ENCODE measurements at places on chromosomes 2 and 18. TPM values are rescaled to one million over a fixed set of nuclear protein-coding genes. Genes with fewer than 3 reads are reported as not detected.

AFF3 gene
- total RNA-seq: 116 TPM

BOLL gene
- not detected for total RNA-seq

AGXT gene
- not detected for total RNA-seq

NEU2 gene
- total RNA-seq: not detected

NOP58 gene
- 74.7 TPM for total RNA-seq

SNRPD1 gene
- total RNA-seq: 10.4 TPM

SLC4A5 gene
- total RNA-seq: 2.1 TPM

FIGLA gene
- total RNA-seq: not detected

DNA sequence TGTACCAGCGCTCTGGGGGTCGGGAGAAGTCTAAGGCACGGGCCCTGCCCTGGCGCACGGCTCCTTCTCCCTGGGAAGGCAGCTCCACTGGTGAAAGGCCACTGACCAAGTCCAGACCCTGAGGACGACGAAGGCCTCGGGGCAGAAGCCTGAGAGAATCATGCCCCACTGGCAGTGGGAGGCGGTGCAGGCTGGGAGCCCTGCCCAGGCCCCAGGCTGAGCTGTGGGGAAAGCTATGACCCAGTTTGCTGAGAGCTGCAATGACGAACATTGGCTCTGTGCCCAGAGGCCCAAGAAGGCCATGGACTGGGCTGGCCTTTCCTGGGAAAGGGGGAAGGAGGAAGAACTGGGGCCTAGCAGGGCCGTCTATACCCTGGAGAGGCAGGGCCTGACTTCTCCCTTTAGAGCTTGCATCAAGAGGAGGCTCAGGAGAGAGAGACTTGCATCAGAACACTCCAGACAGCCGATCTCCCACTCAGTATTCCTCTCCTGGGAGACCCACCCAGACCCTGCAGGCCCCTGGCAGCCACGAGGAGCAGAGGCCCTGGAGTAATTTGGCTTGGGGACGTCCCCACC, 32.9 kb downstream of the HS1BP3 start:
- DNase-seq: peak; percentile 84

DNA sequence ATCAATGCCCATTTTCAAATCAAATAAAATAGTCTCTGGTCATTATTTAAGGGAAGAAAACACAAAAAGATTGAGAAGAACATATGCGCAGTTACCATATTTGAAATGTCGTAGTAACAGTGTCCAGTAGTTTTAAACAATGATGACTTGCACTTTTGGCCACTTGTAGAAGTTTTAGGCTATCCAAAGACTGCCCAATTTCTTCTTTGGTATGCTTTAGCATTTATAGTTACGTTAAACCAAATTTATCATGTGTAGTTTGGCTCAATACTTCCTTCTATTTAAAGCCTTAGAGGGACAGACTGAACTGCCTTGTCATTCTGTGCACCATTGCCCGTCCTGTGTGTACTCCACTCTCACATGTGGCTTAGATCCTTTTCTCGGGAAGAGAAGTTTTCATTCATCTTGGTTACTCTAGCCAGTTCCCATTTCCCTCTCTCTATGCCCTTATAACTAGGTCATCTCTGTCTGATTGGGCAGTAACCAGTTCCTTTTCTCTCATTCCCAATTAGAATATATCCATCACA, 84.8 kb upstream of the TTN start:
- DNase-seq: no peak

DNA sequence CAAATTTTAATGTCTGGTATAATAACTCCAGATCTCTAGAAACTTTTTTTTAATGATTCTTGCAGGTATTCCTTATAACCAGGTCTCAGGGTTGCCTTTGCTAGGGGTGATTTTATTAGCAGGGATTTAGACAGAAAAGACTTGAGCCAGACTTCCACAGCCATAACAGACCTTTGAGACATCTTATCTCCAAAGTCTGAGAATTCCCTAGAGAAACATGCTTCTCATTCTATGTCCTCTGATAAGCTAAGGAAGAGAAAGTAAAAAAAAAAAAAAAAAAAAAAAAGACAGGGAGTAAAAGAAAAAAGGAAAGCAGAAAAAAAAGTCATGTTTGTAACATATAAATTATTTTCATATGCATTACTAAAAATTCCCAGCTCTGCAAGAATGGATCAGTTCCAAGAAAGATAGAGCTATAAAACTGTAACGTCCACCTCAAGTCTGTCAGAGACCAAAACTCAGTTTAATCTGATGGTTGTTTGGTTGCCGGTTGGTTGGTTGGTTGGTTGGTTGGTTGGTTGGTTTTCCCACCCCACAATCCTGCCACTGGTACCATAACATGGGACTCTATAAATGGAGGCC, 153.8 kb downstream of the COL6A3 start:
- no peak for DNase-seq

DNA sequence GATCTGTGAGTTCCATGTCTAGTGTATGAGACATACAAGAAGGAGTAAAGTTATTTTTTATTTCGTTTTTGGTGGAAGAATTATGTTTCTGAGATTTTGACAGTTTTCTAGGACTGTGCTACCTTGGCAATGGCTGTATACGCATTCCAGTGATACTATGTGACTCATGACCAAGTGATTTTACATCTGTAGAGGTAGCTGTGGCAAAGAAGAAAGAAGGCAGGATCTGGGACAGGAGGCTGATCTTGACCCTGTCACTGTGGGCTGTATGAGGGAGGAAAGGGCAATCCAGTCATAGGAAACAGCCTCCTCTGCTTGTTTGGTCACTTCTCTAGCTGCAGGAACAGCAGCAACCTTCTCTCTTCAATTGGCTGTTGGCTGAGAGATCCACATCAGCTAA, 44.0 kb upstream of the PDCL3 start:
- no peak for DNase-seq

DNA sequence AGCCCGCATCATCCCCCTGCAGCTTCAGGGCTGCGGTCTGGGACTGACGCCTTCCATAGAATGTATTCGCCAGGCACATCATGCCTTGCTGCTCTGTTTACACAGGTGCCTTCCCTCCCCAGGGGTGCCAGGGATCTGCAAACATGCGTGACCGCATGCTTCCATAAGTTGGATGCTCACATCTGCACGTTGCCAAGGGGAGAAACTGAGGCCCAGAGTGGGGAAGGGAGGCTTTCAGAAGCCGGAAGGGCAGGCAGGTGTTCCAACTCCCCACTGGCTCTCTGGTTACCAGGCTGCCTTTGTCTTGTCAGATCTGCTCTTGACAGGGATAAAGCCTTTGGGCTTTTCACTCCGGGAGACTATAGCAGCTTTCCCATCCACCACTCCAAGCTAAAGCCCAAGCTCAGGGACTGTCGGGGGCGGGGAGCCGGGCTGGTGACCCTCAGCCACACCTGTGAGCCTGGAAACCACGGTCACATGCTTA, 125.8 kb upstream of the TNP1 start:
- DNase-seq: no peak

GRCh38 chr2:68536000-68536399, 68.6 kb downstream of the APLF start:
- no peak for DNase-seq

- no peak for DNase-seq
Measured at GRCh38 chr2:241855245-241855887, 3.3 kb downstream of the PDCD1 start.

GRCh38 chr2:83172841-83173240, 1286.2 kb downstream of the SUCLG1 start:
- no peak for DNase-seq

GRCh38 chr2:41698678-41699422, 349.0 kb upstream of the PKDCC start:
- no peak for DNase-seq

DNA sequence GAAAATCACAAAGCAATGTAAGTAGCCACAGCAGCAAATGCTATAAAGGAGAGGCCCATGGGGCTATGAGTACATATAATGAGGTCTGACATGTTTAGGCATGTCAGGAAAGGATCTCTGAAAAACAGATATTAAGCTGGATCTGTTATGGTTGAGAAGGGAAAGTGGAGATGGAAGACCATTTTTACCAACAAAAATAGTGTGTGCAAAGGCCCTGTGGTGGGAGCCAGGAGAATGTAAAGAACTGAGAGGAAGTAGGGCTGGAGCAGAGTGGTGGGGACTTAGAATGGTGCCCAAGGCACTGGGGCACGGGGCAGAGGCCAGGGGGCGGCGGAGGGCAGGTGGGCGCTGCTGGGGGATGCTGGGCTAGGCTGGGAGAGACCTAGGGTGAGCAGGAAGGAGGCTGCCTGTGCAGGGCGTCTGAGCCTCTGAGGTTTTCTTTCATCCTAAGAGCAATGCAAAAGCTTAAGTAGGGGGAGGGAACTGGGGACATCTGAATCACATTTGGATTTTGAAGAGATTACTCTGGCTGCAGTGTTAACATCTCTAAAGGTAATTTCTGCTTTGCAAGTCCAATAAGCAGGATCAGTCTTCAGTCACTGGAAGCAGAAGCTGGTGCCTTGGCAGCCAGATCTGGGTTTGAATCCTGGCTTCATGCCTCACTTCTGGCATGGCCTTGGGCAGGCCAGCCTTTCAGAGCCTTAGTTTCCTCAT, 4.9 kb upstream of the AGFG1 start:
- DNase-seq: no peak
